ENCODE measurements at places on chromosomes 7 and 10.
A peak's percentile ranks its signal among the peaks of the same experiment; 100 is the strongest.

DNA sequence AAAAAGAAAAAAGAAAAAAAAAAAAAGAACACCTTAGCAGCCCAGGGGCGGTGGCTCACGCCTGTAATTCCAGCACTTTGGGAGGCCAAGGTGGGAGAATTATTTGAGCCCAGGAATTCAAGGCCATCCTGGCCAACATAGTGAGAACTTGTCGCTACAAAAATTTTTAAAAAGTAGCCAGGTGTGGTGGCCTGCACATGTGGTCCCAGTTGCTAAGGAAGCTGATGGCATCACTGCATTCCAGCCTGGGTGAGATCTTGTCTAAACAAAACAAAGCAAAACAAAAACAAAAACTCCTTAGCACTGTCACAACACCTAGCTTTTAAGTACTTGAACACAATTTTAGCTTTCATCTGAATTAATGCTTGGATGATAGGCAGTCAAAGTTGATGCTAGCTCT lies 86.3 kb upstream of the MKLN1 start:
- DNase-seq: no peak

DNA sequence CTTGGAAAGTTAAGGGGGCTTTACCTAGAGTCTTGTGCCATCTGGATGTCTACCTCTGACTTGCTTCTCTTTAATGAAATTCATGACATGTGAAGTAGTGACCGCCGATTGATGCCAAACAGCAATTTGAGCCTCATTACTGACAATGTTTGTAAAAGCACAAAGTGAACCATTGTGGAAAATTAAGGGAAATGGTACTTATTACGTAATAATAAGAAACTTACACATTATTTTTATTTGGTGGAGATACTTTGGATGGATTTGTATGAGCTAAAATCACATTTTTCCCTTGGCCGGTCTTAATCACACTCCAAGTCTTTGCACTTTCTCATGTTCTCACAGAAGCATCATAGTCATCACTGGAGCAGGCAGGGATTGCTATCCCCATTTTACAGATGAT lies 265.1 kb upstream of the KLF6 start:
- no peak for DNase-seq

DNA sequence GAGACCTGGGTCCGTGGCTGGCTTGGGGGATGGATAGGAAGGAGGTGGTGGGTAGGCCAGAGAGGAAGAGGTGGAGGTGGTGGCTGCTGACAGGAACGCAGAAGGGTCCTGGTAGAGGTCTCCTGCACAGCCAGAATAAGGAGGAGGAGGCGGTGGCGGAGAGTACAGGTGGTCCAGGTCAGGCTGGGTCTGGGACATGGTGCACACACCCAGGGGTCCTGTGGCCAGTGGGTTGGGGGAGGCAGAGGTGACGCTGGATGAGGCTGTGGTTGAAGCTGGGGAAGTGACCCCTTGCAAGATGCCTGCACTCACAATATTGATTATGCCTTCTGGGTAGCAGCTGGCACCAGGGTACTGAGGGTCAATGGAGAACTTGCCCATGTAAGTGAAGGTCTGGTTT lies 2.2 kb downstream of the EGR2 start:
- DNase-seq: no peak

DNA sequence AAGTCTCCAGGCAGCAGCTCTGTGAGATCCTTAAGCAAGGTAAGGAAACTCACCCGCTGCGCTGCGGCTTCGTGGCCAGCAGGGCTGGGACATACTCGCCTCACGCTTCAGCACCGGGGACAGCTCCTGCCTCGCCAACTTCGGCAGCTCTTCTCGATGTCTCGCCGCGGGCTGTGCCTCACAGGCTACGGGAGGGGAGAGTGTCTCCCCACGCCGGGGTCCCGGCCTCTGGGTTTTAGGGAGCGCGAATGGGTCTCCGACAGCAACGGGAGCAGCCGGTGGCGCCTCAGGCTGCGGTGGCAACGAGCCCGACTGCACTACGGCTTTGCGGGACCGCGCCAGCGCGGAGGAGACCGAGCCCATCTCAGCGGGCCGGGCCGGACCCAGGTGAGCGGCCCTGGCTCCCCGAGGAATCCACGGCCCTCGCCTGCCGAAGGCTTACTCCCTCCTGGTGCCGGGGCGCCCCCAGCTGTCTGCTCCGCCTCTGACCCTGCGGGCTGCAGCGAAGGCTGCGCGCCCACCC lies 62.4 kb downstream of the LSM5 start:
- peak; percentile 87 for DNase-seq

GRCh38 chr10:33878238-33878786 lies 543.8 kb upstream of the NRP1 start:
- DNase-seq: no peak

DNA sequence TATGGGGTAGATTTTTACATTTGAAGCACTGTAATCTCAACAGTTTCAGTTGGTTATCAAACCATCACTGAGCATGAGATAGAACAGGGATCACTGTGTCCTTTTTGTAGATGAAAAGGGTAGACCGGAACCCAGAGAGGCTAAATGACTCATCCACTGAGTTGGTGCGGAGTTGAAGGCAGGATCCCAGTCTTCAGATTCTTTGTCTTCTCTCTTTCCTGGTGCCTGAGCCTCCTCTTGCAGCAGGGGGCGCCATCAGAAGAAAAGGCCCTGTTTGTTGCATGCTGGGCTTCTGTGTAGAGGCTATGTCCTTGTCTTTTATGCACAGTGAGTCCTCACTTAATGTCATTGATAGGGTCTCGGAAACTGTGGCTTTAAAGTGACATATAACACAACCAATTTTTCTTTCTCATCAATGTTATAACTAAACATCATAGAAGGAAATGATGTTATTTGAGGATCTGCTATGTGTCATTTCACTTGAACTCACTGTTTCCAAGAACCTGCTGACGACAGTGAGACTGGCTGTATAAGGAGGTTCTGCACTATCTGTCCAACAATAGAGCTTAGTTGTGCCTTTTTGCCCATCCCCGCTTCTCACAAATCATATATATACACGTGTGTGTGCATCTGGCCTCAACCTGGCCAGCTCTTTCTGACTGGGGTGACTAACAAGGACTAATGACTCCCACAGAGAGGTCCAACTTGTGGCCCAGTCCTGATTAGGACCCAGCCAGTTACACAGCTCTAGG lies 14.3 kb downstream of the ZNF282 start:
- peak; percentile 57 for DNase-seq

DNA sequence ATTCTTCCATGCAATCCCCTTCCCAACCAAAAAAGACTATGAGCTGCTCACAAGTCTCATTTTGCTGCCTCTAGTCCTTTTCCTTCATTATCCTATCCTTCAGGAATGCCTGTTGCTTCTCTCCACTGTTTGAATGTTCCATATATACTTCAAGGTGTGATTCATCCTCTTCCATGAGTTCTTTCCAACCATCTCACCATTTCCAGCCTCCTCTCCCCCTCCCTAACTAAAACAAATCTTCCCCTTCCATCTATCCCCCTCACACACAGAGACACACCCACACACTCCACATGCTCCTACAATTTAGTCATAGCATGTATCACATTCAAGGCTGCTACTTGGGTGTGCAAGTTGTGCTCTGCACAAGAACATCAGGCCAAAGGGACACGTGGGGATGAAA lies 254.3 kb downstream of the DYNC1I1 start:
- DNase-seq: peak; percentile 39

DNA sequence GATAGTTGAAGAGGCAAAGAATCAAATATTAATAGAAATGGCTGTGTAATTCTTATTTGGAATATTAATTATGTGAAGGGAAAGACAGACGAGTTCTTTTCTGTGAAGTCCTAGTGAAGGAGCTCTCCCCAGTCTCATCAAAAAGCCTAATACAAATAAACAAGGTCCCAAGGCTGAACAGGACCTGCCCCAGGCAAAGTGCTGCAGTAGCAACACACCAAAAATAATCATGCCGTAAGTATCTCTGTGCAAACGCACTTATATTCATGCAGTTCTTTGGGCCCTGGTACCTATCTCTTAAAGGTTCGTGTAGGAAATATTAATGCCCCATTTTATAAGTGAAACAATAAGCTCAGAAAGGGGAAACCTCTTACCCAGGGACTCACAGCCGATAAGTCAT lies 12.2 kb upstream of the CHST15 start:
- DNase-seq: no peak

GRCh38 chr10:34405611-34406462 lies 409.3 kb downstream of the PARD3 start:
- DNase-seq: peak; percentile 10

DNA sequence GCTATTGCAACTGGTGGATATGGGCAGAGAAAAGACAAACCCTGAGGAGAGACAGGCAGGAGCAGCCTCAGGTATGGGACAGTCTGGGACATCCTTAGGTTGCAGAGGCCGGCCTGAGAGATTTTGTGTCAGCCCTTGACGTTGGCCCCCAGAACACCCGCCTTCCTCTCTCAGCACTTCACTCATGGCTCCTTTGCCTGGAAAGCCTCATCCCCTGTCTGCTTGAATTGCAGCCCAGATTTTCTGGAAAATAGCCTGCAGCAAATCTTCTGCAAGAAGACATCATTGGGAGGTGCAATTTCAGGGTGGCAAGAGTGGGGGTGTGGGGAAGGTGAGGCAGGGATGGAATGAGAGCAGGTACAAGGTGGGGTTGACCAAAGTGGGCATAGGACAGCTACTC lies 2.2 kb upstream of the FRMD4A start:
- no peak for DNase-seq

- DNase-seq: no peak
These were observed 99.1 kb downstream of the ZNF365 start for GRCh38 chr10:62473241-62473640.

- DNase-seq: no peak
These were observed 576.3 kb downstream of the GFRA1 start for GRCh38 chr10:115696747-115697146.

GRCh38 chr10:30557884-30558283 lies 71.7 kb downstream of the LYZL2 start:
- no peak for DNase-seq

DNA sequence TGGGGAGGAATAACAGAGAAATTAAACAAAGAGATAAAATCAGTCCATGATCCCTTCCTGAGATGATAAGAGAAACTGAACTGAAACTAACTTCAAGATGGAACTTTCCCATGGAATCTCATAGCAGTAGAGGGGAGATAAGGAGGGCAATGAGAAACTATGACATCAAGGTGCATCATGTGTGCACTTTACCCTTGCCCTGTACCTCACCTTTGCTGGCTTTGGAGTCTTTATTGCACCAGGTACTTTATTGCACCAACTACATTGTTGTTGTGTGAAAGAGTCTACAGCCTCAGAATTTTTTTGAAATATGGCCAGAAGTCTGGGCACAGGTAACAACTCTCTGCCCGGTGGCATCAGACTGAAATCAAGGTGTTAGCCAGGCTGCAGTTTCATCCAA lies 11.2 kb upstream of the SMC3 start:
- no peak for DNase-seq

GRCh38 chr7:42161110-42161509 lies 75.9 kb downstream of the GLI3 start:
- no peak for DNase-seq

GRCh38 chr7:126001349-126001748 lies 1071.7 kb upstream of the POT1 start:
- no peak for DNase-seq

DNA sequence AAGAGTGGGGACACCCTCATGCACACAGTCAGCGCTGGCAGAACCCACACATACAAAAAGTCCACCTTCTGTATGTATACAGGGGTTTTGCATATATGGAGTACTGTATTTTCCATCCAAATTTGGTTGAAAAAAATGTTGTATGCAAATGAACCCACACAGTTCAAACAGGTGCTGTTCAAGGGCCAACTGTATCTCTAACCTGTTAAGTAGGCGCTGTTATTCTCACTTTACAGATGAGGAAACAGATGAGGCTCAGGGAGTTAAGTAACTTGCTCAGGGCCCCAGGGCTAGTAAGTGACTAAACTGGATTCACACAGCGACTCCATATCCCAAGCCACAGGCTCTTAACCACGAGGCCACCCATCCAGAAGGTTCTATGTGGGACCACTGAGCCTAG lies 69.9 kb downstream of the C10orf105 start:
- DNase-seq: no peak

DNA sequence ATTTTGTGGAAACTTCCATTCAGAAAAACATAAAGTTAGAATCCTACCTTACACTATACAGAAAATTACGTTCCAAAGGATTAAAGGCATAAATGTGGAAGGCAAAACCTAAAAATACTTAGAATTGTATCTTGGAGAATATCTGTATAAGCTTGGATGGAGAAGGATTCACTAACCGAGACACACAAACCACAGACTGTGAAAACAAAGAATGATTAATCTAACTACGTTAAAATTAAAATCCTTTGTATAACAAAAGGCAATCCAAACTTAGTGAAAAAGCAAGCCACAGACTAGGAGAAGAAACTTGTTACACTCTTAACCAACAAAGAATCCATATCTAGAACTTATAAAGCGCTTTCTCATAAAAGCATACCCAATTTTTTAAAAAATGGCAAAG lies 678.8 kb downstream of the INHBA start:
- no peak for DNase-seq

DNA sequence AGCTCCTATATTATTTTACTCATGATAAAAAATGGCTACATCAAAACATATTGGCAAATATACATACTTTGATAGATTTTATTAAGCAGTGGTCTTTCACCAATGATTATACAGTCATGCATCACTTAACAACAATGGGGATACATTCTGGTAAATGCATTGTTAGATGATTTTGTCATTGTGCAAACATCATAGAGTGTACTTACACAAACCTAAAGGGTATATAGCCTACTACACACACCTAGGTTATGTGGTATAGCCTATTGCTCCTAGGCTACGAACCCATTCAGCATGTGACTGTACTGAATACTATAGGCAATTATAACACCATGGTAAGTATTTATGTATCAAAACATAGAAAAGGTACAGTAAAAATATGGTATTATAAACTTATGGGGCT lies 98.9 kb upstream of the IL6 start:
- DNase-seq: no peak

DNA sequence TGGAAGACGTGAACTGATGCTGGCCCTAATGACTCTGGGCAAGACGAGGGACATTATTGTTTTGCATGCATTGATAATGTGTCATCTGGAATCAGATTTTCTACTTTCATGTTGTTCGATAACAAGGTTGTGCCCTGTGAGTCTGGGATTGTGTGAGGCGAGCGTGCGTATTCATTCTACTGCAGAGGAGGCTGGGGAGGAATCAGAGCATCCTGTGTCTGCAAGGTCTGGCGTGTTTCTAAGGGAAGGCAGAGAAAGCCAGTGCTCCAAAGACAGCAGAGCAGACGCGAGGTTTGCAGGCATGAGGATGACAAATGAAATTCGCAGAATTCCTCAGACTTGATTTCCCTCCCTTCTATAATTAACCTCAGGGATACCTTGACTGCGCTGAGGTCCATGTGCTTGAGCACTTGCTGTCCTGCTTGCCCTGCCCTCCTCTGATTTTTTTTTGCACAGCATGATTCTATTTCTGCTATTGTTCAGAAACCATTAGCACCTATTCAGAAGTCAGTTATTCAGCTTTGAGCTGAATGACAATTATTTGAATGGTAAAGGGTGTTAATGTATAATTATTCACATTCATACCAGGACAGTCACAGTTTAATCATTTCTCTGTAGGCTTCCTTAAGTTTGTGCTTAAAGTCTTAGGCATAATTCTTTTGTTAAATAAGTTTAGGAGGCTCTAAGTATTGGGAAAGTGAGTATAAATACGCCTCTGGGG lies 233.6 kb downstream of the EBF3 start:
- no peak for DNase-seq

GRCh38 chr7:135162382-135163001 lies 8.0 kb downstream of the CYREN start:
- DNase-seq: no peak

- no peak for DNase-seq
These were observed 121.4 kb downstream of the RNF133 start for GRCh38 chr7:122577449-122578003.

Data from foreskin fibroblast (primary cell).